ENCODE measurements at places on chromosomes 13 and 19. TPM values are rescaled to one million over a fixed set of nuclear protein-coding genes. Genes with fewer than 3 reads are reported as not detected.

GRCh38 chr13:21413013-21413412 lies 46.1 kb downstream of the ZDHHC20 start:
- DNase-seq = no peak

Gene CADM4
- 7.5 TPM for polyA plus RNA-seq

- no peak for DNase-seq
Measured at GRCh38 chr13:49560270-49561061, 24.9 kb downstream of the RCBTB1 start.

- no peak for DNase-seq
Measured at GRCh38 chr19:5705552-5705951, 14.4 kb downstream of the LONP1 start.

DNA sequence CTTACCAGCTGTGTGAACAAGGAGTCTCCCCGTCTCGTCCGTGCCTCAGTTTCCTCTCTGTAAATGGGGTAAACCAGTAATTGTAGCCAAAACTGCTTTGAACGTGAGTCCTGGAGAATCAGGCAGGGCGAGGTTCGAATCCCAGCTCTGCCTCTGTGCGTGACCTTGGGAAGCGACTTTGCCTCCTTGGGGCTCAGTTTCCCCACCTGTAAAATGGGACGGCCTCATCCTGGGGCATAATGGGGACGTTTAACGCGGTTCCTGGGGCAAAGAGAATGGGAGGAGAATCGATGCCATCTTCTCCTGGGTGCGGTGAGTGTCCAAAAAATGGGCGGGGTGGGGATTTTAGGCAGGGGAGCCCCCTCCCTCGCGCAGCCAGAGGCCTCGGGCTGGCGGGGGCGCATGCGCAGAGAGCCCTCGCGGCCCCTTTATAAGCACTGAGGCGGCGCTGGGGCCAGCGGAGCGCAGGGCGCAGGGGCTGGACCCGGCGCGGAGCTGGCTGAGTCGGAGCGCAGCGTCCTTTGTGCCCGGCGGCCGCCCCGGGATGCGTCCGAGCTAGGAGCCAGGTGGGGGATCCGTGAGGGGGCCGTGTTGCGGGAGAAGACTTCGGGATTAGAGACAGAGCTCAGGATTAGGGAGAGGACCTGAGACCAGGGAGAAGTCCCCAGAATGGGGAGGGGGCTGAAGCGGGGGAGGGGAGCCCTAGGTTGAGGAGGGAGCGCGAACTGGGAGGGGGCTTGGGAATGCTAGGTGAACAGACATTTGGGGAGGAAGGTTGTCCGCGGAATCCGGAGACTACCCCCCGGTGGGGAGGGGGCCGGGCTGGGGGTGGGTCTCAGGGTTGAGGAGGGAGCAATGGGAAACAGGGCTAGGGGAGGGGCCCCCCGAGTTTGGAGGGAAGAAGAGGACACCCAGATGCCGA lies at the start of gene NCAN:
NCAN (plus strand) TSS at position 460 of the 922 bp plus-strand sequence. CDS start 4,996 bp downstream, outside the sequence.
- DNase-seq = no peak

All from heart right ventricle (tissue), 16 donors.